ENCODE measurements at places on chromosomes 3 and 15.

GRCh38 chr3:133931084-133931483 lies 35.4 kb upstream of the RAB6B start:
- no peak for DNase-seq

DNA sequence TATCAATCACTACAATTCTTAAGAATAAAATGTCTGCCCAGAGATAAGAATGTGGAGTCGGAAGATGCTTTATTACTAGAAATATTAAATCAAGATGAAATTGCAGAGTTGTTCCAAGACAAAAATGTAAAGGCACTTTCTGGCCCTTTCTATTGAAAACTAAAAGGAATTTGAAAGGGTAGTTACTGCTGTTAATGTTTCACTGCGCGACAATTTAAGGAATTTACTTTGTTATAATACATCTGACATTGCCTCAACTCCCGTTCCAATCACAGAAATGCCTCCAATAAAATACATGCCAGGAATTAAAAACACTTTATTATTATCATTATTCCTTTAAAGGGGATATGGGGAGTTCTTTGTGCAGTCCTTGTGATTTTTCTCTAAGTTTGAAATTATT lies 26.4 kb downstream of the RSL24D1 start:
- no peak for DNase-seq

- no peak for DNase-seq
Measured at GRCh38 chr15:41876689-41877088, 17.2 kb downstream of the SPTBN5 start.

DNA sequence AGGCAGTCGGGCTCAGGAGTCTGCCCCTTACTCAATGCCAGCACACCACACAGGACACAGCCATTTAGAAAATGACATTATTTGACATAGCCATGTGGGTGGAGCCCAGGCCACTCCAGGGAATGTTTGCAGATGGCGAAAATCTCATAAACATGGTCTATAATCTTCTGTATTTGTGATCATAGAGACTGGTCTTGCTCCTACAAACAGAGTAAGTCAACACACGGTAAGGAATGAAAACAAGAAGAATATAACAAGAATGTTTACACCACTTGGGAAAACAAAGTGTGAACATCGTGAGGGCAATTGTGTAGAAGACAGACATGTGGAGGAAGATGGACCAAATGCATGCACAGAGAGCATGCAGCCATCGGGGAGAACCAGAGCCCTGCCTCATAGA lies 68.2 kb downstream of the SEMA5B start:
- DNase-seq = no peak

- no peak for DNase-seq
Measured at GRCh38 chr3:98778383-98778782, 15.2 kb downstream of the ST3GAL6 start.

GRCh38 chr3:166478356-166478755 lies 641.1 kb upstream of the BCHE start:
- no peak for DNase-seq

- DNase-seq = no peak
Measured at GRCh38 chr3:12559520-12559919, 2.6 kb downstream of the MKRN2 start.

- peak; percentile 94 for DNase-seq
Measured at GRCh38 chr15:88623061-88623460, 1.9 kb downstream of the AEN start.

DNA sequence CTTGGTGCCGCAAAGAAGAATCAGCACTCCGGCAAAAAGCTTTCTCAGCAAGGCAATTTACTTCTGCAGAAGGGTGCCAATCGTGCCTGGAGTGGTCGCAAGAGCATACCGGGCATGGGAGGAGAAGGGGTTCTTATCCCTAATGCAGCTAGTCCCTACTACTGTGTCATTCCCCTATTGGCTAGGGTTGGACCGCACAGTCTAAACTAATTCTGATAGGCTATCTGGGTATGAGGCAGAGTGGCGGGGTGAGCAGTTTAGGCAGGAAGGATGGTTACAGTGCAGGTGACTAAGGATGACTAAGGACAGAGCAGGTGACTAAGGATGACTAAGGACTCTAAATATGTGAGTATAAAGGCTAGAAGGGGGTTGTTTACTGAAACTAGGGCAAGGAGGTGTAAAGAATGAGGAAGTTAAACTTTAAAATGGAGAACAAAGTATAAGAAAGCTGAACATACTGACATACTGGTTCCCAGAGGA lies 52.9 kb downstream of the PGBD4 start:
- peak; percentile 79 for DNase-seq

- DNase-seq = no peak
Measured at GRCh38 chr3:52227766-52228165, 2.3 kb upstream of the TLR9 start.

- no peak for DNase-seq
Measured at GRCh38 chr15:93887151-93887550, 344.2 kb upstream of the MCTP2 start.

DNA sequence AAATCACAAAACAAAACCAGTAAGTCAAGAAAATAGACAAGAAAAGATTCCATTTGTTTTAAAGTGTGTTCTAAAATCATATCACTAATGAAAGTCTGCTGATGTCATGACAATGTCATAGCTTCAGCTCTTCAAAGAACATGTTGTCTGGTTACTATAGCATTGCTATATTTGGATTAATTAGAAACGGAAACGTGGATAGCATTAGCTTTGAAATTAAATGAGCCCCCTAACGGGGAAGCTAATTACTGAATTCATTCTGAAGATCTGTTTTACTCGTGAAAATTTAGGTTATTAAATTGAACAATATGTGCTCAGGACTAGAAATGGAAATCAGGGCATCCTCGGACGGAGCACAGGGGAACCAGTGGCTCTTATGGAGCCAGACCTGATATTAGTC lies 316.7 kb upstream of the AGTR1 start:
- no peak for DNase-seq

DNA sequence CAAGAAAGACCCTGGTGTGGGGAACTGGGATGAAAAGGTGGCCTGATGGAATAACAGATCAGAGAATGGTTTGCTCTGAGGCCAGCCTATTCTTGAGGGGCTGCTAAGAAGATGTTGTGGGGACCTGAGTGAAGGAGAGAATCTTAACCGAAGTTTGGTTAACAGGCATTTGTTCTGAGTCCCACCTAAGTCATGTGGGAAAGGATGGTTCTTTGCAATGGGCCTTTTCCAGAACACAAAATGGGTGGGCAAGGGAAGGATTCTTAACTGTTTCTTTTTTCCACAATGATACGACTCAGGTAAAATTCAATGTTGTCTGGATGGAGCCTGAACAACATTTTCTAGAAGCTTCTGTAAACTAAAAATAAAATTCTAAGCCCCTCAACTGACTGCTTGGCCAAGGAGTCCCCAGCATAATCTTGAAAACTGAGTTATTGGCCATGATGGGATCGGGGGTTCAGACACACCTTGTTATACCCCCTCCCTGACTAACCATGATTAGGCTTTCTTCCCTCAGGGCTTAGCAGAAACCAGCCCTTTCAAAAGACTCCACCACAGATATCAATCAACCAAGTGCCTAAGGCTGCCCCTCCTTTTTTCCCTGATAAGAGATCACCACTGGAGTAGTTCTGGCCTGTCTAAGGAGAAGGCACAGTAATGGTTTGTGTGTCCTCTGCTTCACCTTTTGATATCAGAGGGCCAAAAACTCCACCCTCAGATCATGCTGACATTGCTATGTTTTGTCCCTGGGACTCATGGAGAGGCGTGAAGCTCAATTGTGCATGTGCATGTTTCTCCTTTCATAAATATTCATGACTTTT lies 30.1 kb downstream of the SCN11A start:
- no peak for DNase-seq

DNA sequence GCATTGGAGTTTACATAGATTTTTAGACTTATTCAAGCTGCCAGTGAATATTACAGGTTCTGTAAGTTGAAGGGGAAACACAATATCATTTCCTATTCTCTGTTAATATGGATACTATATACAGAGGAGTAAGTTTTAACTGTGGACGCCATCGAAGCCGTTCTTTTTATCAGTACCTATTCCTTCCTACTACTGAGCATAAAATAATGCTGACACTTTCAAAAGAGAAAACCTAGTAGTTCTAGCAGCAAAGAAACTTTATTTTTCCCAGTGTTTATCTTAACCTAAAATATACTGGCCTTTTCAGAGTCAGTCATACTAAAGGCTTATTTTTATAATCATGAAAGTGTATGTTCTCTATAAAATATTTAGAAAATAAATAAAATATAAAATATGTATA lies 14.2 kb downstream of the LRRC31 start:
- DNase-seq = no peak

- no peak for DNase-seq
Measured at GRCh38 chr3:58198804-58199203, 12.0 kb downstream of the DNASE1L3 start.

- peak; percentile 53 for DNase-seq
Measured at GRCh38 chr3:31534065-31534425, 1.3 kb downstream of the STT3B start.

DNA sequence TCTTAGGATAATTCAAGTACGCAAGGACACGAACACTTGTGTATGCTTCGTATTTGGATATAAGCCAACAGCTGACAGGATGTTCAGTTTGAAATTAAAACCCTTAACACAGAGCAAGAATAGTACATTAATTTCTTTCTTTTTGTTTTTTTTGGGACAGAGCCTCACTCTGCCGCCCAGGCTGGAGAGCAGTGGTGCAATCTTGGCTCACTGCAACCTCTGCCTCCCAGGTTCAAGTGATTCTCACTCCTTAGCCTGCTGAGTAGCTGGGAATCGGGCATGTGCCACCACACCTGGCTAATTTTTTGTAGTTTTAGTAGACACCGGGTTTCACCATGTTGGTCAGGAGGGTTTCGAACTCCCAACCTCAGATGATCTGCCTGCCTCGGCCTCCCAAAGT lies 32.4 kb downstream of the TOMM70 start:
- DNase-seq = no peak

DNA sequence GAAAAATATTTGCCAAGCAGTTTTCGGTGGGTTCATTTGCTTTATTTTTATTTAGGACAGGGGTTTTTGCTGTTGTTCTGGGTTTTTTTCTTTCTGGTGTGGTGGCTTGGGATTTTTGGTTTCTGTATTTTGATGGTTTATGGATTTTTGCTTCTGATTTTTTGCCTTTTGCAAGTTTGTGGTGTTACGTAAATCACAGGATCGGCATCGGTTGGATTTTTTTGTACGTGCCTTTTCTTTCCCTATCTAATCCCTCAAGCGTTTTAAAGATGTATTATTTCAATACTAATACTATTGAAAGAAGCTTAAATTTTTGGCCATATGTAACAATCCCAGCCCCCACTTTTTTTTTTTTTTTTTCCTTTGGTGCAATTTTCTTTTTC lies 782 bp upstream of the BCL6 start:
- peak; percentile 9 for DNase-seq

DNA sequence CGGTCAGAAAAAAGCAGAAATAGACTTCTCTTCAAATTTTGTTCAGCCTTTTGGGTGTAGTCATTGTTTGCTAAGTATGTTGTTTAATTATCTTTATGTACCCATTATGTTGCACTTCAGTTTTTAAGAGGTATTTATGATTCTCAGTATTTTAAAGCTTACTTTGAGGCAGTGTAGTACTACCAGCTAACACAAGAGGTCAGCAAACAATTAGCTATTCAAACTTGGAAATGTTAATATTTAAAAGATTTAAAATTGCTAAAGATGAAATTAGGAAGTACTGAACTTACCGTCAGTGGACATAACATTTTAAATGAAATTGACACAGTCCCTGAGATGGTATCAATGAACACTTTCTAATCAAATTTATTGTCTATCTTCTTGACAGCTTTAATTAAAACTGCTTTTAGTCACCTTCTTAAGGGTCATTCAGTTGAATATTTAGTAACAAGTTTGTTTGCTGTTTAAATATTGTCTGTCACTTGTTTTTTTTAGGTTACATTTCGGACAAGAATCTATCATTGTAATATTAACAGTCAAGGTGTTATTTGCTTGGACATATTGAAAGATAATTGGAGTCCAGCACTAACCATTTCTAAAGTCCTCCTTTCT lies 28.1 kb downstream of the NKIRAS1 start:
- peak; percentile 55 for DNase-seq

DNA sequence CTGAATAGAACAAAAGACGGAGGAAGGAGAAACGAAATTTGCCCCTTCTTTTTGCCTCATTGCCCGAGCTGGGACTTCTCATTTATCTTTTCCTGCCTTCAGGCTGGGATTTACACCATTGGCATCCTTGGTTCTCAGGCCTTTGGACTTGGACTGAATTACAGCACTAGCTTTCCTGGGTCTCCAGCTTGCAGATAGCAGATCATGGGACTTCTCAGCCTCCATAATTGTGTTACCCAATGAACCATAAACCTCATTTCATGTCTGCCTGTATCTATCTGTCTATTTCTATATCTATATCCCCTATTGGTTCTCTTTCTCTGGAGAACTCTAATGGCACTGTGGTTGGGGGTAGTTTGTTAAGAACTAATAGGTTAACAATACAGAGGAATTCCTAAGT lies 31.5 kb upstream of the CTXND1 start:
- no peak for DNase-seq

GRCh38 chr3:166785876-166786275 lies 594.2 kb downstream of the ZBBX start:
- no peak for DNase-seq

DNA sequence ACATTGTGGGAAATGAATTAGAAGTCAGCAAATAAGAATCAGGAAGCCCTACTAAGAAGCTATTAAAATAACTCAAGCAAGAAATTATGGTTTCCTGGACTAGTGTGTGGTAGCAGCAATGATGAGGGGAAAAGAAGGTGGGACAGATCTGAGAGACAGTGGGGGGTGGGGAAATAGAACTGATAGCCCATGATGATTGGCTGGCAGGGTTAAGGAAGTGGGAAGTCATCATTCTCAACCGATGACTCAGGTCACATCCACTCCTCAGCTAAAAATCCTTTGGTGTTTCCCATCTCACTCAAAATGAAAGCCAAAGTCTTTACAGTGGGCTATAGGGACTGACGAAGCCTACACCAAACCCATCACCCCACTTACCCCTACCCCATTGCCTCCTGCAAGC lies 153.9 kb upstream of the ARHGEF26 start:
- DNase-seq = no peak

GRCh38 chr3:74722211-74722610 lies 107.8 kb upstream of the CNTN3 start:
- no peak for DNase-seq

- peak; percentile 45 for DNase-seq
Measured at GRCh38 chr3:100634493-100635272, 25.3 kb downstream of the ADGRG7 start.

GRCh38 chr3:177681156-177681555 lies 483.9 kb upstream of the TBL1XR1 start:
- no peak for DNase-seq

GRCh38 chr3:142888099-142888480 lies 793 bp downstream of the PCOLCE2 start:
- no peak for DNase-seq
